ENCODE measurements at places on chromosomes 1 and 21.

DNA sequence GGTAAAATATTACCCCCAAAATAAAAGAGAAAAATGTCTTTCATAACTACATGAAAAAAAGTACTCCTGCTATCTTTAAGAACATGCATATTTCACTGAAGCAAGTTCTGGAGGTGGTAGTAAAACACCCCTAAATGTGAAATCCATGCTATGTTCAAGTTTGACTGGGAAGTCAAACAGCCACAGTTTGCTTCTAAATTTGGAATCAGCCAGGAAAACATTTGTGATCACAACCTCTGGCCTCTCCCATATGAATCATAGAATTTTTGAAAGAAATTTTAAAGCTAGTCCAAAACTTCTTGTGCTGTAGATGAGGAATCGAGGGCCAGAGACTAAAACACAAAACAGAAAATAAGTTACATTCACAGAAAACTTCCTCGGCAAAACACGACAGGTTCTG is 6.6 kb downstream of the SORT1 start:
- no peak for DNase-seq

- DNase-seq: no peak
Measured at GRCh38 chr1:152169366-152170025, 10.5 kb upstream of the RPTN start.

DNA sequence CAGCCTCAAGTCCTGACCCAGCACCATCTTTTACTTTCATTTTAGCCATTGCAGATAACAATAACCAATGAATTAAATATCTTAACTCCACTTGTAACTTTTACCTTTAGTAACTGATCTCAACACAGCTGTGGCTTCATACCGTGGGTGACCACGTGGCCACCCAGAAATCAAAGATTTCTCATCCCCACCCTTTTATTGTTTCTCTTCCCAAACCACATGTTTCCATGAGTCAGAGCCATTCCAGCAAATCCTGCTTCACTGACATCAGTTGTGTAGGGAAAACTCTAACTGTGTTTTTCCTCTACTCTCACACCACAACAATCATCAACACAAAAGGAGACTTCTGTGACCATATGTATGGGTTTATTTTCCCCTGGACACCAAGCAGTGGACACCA is 25.1 kb upstream of the BRDT start:
- peak; percentile 11 for DNase-seq

GRCh38 chr1:23825762-23826522 is 713 bp upstream of the HMGCL start:
- no peak for DNase-seq

- DNase-seq: no peak
Measured at GRCh38 chr1:150182247-150182646, 32.5 kb downstream of the PLEKHO1 start.

DNA sequence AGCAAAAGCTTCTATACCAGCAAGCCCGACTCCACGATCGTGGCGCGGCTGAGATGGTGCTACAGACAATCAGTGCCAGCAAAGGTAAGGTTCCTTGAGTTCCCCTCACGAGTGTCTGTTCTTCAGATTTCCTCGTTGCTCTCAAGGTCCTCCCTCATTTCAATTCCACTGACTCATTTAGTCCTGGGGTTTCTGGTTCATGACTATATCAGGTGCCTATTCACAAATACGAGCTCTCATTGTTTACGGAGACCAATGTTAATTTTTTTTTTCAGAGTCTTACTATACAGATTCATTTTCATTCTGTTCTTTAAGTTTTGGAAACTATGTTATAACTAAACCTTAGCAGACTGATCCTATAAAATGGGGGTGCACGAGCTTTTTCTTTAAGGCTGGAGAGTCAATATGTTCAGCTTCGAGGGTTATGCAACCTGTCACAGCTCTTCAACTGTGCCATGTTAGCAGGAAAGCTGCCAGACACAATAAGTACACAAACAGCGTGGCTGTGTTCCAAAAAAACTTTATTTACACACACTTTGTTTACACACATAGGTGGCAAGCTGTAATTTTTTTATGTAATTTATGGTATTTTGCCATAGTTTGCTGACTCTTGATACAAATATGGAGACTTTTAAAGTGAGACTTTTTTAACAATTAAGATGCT is 134.3 kb downstream of the ZP4 start:
- DNase-seq: no peak

DNA sequence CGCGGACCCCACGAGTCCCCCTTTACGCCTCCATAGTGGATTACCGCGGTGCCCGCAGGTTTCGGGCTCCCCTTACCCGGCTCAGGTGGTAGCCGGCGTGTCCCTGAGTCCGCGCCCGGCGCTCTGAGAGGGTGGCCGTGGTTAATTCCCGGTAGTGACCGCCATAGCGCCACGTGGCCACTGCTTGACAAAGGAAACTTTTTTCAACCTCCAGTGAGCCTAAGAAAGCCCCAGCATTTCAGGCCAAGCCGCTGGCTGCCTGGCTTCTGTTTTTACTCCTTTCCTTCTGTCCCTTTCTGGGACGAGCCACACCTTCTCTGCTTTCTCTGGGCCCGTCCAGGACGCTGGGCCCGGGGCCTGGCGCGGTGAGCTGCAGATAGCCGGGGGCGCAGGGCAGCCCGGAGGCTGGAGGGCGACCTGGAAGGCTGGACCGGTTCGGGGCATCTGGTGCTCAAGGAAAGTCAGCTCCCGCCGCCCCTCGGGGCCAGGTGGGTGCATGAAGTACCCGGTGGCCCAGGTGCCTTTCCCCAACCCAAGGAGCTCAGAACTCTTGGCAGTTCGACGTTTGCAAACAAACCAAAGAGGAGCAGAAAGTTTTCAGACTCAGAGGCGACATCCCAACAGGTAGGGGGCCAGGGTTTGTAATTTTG is 540 bp upstream of the C1orf198 start:
- peak; percentile 52 for DNase-seq

All from MG63 (cell line).